ENCODE measurements at places on chromosomes 4 and X.
A peak's percentile ranks its signal among the peaks of the same experiment; 100 is the strongest.

DNA sequence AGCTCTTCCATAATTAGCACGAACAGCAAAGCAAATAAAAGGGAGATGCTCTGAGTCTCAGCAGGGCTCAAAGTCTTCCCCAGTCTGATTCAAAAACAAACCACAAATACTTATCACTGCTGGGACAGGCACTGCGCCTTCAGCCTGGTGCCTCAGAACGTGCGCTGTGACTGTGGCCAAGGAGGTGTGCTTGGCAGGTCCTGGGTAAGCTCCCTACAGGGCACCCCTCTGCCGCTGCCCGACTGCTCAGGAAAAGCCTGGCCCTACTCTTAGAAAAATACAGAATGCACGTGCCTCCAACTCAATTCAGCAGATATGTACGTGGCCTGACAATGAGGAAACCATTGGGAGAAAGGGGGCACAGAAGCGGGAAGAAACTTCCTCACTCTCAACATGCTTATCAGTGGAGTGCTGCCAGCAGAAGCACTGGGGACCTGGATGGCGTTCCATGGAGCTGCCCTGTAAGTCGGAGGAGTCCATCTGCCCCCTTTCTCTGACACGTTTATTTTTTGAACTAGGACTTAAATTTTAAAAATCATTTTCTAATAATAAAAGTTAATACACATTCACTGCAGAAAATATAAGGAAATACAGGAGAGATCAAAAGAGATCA is 86.8 kb downstream of the GATB start:
- DNase-seq, result no peak

- DNase-seq, result no peak
These were observed 62.6 kb downstream of the NSUN7 start for GRCh38 chr4:40812386-40812785.

DNA sequence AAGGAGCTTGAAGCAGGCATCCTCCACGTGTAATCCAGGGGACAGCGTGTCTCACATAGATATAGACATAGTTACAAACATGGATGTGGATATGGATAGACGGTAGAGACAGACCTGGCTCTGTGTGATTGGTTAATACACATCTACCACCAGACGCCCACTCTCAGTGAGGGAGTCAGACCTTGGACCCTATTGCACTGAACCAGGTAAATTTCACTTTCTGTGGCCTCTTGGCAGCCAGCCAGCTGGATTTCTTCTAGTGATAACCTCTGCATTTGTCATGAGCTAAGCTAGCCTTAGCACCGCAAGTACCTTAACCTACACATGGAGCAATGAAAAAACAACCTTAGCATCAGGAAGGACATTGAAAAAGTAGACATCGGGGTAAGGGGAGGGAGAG is 79.2 kb upstream of the ACSL4 start:
- no peak for DNase-seq

GRCh38 chr4:88054229-88054628 is 46.8 kb downstream of the PKD2 start:
- DNase-seq, result no peak

- DNase-seq, result no peak
These were observed 1.3 kb downstream of the TMEM164 start for GRCh38 chrX:110004215-110004614.

DNA sequence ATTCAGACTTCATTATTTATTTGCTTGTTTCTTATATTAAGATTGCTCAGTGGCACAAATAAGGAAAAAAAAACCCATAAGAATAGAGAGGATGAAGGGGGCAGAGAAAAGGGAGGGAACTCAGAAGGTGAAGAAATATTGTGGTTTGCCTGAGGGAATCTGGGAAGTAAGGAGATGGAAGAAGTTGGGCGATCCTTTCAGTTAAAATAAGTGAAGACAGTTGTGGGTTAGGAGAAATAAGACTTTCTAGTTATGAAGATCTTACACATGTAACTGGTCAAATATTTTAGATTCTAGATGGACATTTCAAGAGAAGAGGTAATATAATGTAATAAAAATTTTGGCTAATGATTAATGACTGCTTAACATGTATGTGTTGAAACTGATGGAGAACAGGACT is 138.7 kb upstream of the LIMCH1 start:
- peak; percentile 57 for DNase-seq

- DNase-seq, result no peak
These were observed 153.8 kb downstream of the AREG start for GRCh38 chr4:74598611-74599325.

DNA sequence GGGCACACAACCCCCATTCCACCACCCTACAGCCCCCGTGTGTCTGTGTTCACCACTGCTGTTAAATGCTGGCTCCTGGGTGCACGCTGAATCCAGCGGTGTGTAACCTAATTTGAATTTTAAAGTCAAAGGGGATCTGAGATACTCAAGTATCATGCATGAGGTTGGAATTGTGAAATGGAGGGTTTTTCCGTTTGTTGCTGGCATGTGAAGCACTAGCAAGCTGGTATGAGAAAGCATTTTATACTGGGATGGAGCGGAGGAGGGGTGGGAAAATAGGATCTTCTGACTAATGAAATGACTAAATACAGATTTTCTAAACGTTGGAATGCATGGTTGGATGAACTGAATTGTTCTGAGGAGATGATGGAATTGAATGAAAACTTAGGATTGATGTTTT is 36.9 kb upstream of the FAT1 start:
- peak; percentile 88 for DNase-seq

GRCh38 chr4:176920694-176921093 is 128.0 kb upstream of the VEGFC start:
- DNase-seq, result peak; percentile 85

DNA sequence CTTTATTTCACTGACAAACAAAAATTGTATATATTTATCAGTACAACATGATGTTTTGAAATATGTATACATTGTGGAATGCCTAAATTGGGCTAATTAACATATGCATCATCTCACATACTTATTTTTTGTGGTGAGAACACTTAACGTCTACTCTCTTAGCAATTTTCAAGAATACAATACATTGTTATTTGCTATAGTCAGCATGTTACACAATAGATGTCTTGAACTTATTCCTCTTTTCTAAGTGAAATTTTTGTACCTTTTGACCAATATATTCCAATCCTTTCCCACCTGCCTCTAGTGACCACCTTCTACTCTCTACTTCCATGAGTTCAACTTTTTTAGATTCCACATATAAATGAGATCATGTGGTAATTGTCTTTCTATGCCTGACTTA is 35.1 kb downstream of the C4orf46 start:
- no peak for DNase-seq

- DNase-seq, result no peak
These were observed 224.3 kb downstream of the MGST2 start for GRCh38 chr4:139889901-139890300.

DNA sequence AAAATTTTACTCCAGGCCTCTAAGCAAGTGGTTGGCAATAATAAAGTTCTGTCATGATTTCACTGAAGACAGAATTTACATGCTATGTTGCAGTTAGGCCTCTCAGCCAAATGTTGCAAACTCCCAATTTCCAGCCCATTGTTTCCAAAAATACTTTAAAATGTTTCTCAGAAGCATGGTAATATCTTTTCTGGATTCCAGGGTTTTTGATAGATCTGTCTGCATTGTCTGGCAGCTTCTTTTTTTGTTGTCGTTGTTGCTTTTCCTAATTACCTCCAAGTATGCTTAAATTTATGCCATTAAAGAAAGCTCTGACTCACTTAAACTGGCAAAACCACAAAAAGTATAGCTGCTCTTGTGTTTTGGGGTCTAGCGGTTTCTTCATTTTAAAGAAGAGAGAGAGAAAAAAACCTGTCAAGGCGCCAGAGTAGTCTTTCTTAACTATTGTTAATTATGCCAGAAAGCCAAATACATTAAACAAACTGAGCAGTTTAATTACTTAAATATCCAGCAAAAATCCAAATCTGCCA is 97.0 kb downstream of the AGTR2 start:
- DNase-seq, result no peak

GRCh38 chr4:159334461-159334860 is 231.6 kb downstream of the RAPGEF2 start:
- DNase-seq, result no peak

DNA sequence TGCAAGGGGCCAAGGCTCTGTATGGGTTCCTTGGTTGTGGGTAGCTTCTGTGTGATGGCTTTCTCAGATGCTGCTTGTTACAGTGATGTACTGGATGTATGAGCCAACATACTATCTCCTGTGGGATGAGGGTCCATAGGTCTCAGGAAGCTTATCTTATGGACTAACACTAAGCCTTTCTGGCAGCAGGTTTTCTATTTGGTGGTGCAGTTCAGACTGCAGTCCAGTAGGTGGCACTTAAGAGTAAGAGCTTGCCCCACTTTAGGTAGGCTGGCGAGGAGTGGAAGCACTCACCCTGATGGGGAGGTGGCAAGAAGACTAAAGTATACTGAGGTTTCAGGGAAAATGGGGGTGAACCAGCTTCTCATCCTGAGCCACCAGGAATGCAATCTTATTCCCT is 306.7 kb upstream of the MAOA start:
- DNase-seq, result peak; percentile 6

- DNase-seq, result peak; percentile 25
These were observed 12.4 kb downstream of the EDNRA start for GRCh38 chr4:147493307-147493706.

DNA sequence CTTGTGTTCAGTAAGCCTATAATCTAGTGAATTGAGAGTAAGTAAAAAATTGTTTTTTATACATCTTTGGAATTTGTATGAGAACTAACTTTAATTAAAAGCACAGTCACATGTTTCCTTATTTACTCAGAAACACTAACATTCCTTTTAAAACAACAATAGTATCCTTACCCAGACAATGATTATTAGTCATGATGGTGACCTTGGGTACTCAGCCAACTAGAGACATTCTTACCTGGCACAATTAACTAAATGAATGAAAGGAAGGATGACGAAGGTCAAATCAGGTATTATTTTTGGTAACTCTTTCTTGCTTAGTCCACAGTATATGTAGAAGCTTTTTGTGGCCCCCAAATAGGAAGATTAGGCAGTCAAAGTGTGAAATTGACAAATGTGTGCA is 901.0 kb downstream of the FAT4 start:
- no peak for DNase-seq

GRCh38 chr4:179618966-179619365 is 2176.7 kb upstream of the AGA start:
- no peak for DNase-seq

DNA sequence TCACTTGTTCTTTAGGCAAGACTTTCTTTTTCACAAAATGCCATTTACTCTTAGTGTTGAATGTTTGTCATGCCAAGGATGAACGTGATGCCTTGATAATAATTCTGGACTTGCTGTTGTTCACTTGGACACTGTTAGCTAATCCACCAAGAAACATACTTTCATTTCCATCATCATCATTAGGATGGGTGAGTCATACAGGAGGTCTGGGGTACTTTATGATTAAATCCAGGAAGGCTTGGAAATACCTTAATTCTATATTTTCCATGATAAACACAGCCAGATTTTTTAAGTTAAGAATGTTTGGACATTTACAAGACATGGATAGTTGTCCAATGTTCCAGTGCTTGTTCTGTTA is 260.7 kb upstream of the GIMD1 start:
- peak; percentile 44 for DNase-seq

DNA sequence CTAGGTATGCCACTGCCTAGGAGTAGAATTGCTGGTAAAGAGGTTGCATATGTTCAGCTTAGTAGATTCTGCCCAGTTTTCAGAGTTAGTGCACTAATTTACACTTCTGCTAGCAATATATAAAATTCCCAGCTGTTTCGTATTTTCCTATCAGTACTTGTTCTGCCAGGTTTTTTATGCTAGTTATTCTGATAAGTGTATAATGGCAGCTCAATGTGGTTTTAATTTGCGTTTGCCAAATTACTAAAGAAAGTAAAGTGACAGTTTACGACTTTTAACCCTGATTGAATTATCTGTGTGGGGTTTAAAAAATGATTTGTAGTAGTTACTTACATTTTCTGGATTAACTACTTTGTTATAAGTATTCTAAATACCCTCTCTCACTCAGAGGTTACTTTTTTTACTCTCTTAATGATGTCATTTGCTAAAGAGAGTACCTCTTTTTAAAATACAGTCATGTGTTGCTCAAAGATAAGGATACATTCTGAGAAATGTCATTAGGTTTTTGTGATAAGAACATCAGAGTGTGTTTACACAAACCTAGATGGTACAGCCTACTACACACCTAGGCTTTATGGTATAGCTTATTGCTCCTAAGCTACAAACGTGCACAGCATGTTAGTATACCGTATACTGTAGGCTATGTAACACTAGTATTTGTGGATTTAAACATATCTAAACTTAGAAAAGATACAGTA is 363.2 kb downstream of the IL15 start:
- DNase-seq, result no peak

- DNase-seq, result peak; percentile 25
These were observed 99.4 kb downstream of the C4orf51 start for GRCh38 chr4:145779319-145779801.

GRCh38 chrX:8345473-8345872 is 119.2 kb upstream of the VCX3B start:
- DNase-seq, result no peak

- no peak for DNase-seq
These were observed 988.9 kb downstream of the RAB28 start for GRCh38 chr4:12495211-12495610.

GRCh38 chr4:58113126-58113525 is 1002.9 kb upstream of the IGFBP7 start:
- no peak for DNase-seq

DNA sequence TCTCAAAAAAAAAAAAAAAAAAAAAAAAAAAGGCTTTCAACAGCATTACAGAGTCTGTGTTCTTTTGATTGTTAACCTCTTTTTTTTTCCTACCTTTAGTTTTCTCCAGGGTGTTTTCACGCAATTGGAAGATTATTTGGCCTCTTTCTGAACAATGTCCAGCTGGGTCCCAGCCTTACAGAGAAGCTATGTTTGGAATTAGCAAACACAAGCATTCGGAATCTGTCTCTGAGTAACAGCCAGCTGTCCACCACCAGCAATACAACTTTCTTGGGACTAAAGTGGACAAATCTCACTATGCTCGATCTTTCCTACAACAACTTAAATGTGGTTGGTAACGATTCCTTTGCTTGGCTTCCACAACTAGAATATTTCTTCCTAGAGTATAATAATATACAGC is 13.3 kb downstream of the TLR3 start:
- DNase-seq, result no peak

GRCh38 chr4:99921174-99921573 is 25.2 kb downstream of the DNAJB14 start:
- no peak for DNase-seq

DNA sequence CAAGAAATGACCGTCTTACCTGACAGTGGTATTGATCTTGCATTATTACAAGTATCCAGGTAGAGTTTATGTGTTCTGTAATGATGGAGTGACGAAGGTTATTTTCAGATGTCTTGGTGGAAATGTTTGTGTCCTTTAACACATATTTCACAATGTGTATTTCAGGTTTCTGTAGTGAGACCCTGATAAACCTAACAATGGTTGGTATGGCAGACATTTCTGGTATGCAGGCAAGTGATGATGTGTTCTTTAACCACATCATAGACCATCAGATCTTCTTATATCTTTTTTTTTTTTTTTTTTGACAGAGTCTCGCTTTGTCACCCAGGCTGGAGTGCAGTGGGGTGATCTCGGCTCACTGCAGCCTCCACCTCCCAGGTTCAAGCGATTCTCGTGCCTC is 14.6 kb upstream of the ATXN3L start:
- peak; percentile 22 for DNase-seq

- DNase-seq, result no peak
These were observed 79.1 kb downstream of the FAT4 start for GRCh38 chr4:125393825-125394224.

Data from fibroblast of skin of right quadriceps (primary cell).